Aorta (tissue), 5 donors: ENCODE measurements at places on chromosomes 7 and 10. TPM values are rescaled to one million over a fixed set of nuclear protein-coding genes. Genes with fewer than 3 reads are reported as not detected.
A peak's percentile ranks its signal among the peaks of the same experiment; 100 is the strongest.

DNA sequence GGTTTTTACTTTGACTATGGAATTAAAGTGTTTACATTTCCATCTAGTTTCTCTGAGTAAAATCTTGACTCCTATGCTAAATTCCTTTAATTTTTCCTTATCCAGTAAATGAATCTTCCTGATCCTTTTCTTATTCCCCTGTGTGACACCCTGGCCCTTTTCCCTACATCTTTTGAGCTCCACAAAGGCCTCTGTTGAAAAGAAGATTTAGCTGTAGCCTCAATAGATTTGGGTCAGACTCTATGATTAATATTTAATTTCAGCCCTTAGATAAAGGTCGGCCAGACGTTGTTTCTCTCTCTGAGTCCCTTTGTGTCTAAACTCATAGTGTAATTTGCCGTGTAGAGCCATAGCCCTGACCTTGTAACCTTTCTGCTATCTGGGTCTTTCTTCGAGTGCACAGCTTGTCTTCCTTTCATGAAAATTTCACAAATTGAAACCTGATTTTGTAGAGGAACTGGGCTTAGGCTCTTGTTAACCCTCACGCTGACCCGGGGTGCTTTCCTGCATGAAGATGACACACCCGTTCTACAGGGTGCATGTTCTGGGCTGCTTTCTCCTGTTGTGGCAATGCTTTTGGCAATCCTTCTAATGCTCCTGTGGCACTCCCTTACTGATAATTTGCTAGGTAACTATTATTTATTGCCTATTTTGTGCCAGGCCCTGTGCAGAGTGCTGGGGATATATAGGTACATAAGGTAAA lies 21.2 kb downstream of the LSMEM1 start:
- DNase-seq = no peak

DNA sequence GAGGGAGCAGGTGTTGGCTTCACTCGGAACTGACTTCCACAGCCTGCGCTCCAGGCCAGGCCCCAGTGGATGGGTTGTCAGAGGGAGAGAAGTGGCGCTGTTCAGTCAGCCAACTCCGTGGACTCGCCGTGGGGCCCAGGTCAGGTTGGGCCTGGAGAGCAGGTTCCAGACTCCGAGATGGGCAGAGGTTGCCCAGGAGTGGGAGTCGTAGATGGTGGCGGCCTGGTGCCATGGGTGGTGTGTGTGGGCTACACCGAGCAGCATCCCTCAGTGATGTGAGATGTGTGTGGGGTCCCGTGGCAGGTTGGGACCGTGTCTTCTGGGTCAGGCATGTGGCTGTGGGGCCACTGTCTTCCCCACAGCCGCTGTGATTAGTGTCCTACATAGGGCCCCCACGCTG lies 10.4 kb downstream of the ZNF316 start:
- DNase-seq = no peak

- DNase-seq = peak; percentile 27
These were observed 39.5 kb upstream of the FOXK1 start for GRCh38 chr7:4642468-4643203.

- DNase-seq = no peak
These were observed 8.9 kb upstream of the TMED4 start for GRCh38 chr7:44590910-44591309.

DNA sequence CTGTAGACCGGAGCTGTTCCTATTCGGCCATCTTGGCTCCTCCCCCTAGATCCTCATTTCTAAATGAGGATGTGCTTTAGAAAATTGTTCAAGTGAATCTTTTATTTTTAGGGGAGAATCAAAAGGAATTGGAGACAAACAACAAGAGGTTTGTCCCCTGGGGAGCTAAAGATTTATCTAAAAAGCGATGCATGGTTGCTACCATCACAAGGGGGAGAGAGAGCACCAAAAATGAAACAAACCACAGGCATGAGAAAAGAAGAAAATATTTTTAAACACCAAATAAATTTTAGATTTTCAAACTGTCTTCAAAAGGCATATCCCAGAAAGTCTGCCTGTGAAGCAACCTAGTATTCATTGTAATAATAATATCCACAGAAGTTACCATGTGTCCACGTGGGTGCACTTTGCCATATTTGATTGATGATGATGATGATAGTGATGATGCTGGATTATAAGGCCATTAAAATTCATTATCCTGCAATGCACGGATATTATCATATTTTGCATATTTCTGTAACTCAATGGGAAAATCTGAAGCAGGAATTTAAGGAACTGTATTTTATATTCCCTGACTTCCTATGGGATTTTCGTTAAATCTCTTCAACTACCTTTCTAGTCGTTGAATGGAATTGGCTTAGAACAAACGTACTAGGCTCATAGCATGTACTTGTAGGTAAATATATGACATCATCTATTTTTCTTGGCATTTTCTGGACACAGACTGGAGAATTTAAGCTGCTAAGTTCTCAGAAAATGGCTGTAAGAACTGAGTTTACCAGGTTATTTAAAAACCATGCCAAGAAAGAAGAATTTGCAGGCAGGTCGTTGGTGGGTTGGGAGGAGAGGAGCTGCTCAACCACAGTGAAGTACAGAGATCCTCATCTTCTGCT lies 171.6 kb downstream of the WDR37 start:
- no peak for DNase-seq

DNA sequence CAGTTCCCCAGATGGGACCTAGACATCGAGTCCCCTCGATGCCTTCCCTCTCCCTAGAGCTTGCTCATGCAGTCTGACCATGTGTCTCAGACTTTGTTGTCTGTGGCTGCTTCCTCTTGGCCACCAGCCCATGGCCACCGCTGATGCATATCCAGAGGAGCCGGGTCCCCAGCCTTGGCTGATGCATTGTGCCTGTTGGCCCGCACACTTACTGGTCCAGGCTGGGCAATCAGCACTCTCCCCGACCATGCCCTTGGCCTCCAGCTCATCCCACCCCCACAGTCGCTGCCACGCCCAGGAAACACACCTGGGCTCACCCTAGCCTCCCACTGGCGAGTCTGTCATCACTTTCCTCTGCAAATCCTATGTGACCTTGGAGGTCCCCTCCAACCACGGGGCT lies 10.1 kb downstream of the NPC1L1 start:
- DNase-seq = no peak

DNA sequence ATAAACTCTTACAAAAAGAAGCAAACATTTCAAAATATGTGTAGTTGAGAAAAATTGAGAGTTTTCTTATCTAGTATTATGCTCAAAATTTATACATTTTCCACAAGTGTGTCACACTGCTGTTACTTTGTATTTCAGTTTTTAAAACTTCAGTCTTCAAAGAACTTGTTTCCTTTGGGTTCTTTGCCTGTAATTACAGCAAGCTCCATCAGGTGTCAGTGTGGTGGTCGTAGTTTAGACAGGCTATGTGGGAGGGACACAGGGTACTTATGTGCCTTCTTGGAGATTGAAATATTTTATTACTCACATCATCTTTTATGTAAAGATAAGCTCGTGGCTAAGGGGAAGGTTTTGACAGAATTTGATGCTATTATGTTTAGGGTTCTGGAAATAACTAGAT lies 360.5 kb downstream of the FGFR2 start:
- no peak for DNase-seq

DNA sequence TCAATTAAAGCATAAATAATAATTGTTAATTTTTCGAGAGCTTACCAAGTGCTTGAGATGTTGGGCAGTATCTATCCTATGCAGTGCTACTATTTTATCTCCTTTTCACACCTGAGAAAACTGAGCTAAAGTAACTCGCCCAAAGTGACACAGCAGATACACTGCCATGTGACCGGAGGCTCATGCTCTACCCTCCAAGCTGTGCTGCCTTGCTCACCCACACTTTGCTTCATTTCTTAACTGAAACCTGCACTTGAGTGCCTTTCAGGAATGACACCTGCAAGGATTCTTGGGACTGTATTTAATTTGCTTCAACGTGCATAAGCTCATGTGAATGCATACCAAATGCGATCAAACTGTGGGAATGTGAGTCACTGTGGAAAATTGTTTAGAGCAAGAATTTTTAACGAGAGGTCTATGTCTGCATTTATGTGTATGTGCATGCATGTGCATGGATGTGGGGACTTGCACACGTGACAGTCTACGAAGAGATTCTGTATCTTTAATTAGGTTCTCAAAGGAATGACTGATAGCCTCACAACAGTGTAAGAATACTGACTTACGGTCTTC lies 119.2 kb downstream of the ADCYAP1R1 start:
- DNase-seq = no peak

DNA sequence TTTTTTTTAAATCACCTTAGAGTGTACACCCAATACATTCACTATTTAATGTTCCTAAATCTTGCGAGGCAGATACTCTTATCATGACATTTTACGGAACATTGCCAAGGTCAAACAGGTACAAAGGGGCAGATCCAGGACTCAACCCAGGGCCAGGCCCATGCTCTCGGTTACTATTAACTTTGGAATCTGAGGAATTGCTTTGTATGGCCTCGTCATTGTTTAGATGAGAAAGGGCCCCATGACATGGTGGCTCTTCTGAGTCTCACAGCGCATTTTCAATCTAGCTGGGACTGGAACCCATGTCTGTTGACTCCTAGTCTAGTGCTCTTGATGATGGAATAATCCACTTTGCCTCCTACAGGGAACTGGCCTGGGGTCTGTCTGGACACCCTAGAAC lies 59.1 kb downstream of the GATA3 start:
- no peak for DNase-seq

DNA sequence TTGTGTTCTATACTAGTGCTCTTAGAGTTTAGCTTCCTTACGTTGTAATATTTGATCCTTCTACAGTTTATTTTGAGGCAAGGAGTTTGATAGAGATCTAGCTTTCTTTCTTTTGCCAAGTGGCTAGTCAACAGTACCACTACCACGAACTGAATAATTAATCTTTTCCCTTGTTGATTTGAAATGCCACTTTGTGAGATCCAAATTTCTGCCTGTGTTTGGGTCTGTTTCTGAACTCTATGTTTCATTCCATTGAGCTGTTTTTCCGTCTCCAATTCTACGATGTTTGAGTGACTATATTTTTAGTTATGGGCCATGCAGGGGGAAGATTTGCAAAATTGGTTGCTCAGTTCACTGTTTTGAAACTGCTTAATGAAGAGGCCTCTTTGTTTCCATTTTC lies 134.7 kb downstream of the KIAA1217 start:
- DNase-seq = no peak

- no peak for DNase-seq
These were observed 696.3 kb upstream of the C7orf33 start for GRCh38 chr7:147894271-147894670.

DNA sequence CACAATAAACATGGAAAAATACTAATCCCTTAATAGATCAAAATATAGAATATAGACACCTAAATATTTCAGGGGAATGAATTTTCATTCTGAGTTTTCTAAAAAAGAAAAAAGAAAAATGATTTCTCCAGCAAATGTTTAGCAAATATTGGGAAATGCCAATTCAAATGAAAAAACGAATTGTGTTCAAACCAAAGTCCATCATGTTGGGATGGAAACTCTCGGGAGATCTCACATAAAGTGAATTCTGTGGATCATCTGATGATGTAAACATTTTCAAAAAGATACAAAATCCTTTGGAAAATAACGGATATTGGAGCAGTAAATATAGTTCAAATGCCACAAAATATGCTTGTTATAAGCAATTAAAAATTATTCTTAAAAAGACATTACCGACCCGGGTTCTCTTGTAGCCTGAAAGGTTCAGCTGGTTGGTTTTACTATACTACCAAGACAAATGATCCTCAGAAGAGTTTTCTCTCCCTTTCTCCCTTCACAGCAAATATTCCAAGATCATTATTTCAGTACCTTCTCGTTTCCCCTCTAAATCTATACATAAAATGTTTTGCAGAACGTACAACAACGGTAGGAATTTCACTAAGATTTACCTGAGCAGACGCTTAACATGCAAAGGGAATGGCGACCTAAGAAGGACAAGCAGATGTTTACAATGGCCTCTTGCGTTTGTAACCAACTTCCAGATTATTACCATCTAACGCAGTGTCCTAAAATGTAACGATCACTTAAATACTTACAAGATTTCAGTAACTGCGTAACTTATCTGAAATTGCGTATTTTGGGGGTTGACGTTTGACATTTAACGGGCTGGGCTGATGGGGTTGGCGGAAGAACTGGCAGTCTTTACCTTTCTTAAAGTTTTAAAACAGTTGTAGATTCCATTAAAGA lies 2.5 kb downstream of the HOXA13 start:
- no peak for DNase-seq

GRCh38 chr10:47346581-47347302 lies 1.4 kb upstream of the RBP3 start:
- DNase-seq = no peak

DNA sequence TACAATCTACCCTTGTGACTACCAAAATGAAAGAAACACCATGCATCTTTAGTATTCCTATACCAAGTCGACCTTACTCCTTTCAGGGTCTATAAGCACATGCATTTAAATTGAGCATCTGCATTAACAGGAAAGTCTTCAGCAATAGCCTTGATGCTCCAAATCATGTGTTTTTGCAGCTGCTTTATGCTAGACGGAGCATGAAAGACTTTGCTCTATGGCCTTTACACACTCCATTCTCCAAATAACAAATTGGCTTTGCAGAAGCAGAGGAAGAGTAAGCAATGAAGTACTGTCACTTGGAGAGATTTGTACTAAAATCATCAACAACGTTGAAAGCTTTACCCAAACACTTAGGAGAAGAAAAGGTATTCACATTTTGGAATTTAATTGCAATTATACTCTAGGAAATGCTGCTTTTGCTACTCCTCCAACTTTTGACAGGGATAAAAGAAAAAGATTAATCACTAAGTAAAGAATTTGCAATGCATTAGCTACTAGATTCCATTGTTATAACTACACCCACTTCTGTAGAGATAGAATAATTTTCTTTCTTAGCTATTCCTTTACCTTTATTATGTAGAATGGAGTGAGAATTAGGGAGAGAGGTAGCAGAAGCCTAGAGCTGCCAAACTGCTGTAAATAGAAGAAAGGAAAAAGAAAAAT lies 131.8 kb downstream of the SEMA3E start:
- DNase-seq = no peak

The ADRA2A gene
- 11.4 TPM for total RNA-seq

The IKZF1 gene
- 13.5 TPM for total RNA-seq

The ST8SIA6 gene
- total RNA-seq = 2.4 TPM

The METTL27 gene
- 1.3 TPM for total RNA-seq

The PRLHR gene
- total RNA-seq = not detected

The PON1 gene
- total RNA-seq = not detected
